Calu3 (cell line): ENCODE measurements at places on chromosomes 11 and 22. TPM values are rescaled to one million over a fixed set of nuclear protein-coding genes. Genes with fewer than 3 reads are reported as not detected.

DNA sequence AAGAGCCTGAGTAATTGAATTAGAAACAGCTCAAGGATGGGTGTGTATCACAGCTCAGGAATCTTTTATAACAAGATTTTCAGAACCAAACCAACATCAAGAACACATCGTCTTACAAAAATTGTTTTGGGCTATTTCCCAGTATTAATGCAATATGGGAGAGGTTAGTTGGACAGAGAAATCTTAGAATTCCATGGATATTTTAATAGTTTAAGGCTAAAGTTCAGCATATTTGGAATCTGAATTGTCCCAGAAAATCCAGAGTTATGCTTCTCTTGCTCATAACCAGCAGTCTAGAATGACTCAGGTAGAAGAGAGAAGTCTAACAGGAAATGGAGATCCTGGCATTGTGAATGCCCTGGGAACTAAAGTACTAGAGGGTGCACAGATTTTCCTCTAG is 74.6 kb downstream of the ADM start:
- no peak for DNase-seq
- no peaks in the 10 kb centered on the region for H3K36me3 ChIP-seq
- H3K4me3 ChIP-seq = no peak overlapping the region
- no peak overlapping the region for H3K27ac ChIP-seq
- H3K4me1 ChIP-seq = no peaks in the 10 kb centered on the region
- H3K27me3 ChIP-seq = peaks cover 34% of the 10 kb centered on the region

GRCh38 chr11:93608364-93608763 is 53.1 kb upstream of the CEP295 start:
- DNase-seq = no peak
- H3K4me3 ChIP-seq = no peak overlapping the region
- no peaks in the 10 kb centered on the region for H3K27me3 ChIP-seq
- peaks cover 9% of the 10 kb centered on the region for H3K4me1 ChIP-seq

Gene CSNK2A3
- total RNA-seq = 0.86 and 1.1 TPM in 2 replicates

Gene UCP3
- 1.9 and 3.4 TPM in 2 replicates for total RNA-seq

GRCh38 chr11:96464700-96465307 is 75.0 kb downstream of the JRKL start:
- no peak overlapping the region for H3K4me3 ChIP-seq
- no peaks in the 10 kb centered on the region for H3K4me1 ChIP-seq
- peaks cover 25% of the 10 kb centered on the region for H3K27me3 ChIP-seq
- H3K27ac ChIP-seq = no peak overlapping the region
- H3K36me3 ChIP-seq = no peaks in the 10 kb centered on the region

GRCh38 chr22:21450320-21450831 is 16.8 kb upstream of the TMEM191C start:
- H3K36me3 ChIP-seq = peaks cover 10% of the 10 kb centered on the region
- H3K4me3 ChIP-seq = no peak overlapping the region
- H3K27ac ChIP-seq = no peak overlapping the region
- H3K4me1 ChIP-seq = no peaks in the 10 kb centered on the region
- DNase-seq = no peak
- no peaks in the 10 kb centered on the region for H3K27me3 ChIP-seq

DNA sequence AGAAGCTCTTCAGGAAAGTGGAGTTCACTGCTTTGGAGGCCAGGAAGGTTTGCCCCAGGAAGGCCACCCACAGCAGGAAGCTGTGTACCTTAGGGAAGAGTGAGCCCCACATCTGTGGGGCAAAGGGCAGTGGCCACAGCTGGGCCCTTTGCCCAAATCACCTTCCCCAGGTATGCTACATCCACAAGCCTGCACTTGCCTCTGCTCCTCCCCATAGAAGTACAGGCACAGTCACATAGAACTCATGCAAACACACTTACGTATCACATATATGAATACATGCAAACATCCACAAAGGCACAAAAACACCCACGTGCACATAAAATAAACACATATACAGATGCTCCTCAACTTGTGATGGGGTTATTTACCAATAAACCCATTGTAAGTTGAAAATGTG is 2.1 kb downstream of the TRIM29 start:
- H3K27me3 ChIP-seq = peaks cover 37% of the 10 kb centered on the region
- no peak overlapping the region for H3K27ac ChIP-seq

Gene SCGB2A2
- not detected in 2 replicates for total RNA-seq

DNA sequence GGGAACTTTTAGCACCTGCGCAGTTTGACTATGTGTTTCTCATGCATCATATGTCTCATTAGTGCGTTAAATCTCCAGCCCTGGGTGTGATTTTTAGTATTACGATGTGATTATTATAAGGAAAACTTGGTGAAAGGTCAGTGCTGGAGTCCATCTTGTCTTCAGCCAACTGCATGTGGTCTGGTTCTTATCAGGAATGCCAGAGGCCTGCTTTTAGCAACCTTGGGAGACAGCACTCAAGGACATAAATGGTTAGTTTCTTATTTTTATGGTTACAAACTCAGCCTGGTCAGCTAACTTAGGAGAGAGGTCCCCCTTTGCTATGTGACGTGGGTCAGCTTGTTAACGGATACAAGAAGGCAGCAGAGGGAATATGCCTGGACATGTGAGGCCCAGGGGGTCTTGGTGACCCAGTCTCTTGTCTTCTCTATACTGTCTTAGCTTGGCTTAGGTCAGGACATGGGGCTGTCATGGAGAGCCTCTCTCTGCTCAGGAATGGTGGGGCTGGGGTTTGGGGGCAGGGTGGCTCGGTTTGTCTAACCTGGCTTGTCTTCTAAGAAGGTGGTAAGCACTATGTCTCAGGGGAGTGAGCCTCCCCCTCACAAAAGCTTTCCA is 21.5 kb downstream of the KCTD21 start:
- no peaks in the 10 kb centered on the region for H3K27me3 ChIP-seq
- H3K4me3 ChIP-seq = no peak overlapping the region
- no peak overlapping the region for H3K27ac ChIP-seq

Gene OR52A1
- total RNA-seq = not detected in 2 replicates

GRCh38 chr11:16291729-16292128 is 64.6 kb downstream of the SOX6 start:
- DNase-seq = no peak
- peaks cover 16% of the 10 kb centered on the region for H3K4me1 ChIP-seq
- H3K4me3 ChIP-seq = no peak overlapping the region
- no peaks in the 10 kb centered on the region for H3K27me3 ChIP-seq
- H3K36me3 ChIP-seq = no peaks in the 10 kb centered on the region
- H3K27ac ChIP-seq = no peak overlapping the region

Gene SLC35C1
- 18.1 and 20.5 TPM in 2 replicates for total RNA-seq

Gene NLRP14
- total RNA-seq = not detected in 2 replicates

DNA sequence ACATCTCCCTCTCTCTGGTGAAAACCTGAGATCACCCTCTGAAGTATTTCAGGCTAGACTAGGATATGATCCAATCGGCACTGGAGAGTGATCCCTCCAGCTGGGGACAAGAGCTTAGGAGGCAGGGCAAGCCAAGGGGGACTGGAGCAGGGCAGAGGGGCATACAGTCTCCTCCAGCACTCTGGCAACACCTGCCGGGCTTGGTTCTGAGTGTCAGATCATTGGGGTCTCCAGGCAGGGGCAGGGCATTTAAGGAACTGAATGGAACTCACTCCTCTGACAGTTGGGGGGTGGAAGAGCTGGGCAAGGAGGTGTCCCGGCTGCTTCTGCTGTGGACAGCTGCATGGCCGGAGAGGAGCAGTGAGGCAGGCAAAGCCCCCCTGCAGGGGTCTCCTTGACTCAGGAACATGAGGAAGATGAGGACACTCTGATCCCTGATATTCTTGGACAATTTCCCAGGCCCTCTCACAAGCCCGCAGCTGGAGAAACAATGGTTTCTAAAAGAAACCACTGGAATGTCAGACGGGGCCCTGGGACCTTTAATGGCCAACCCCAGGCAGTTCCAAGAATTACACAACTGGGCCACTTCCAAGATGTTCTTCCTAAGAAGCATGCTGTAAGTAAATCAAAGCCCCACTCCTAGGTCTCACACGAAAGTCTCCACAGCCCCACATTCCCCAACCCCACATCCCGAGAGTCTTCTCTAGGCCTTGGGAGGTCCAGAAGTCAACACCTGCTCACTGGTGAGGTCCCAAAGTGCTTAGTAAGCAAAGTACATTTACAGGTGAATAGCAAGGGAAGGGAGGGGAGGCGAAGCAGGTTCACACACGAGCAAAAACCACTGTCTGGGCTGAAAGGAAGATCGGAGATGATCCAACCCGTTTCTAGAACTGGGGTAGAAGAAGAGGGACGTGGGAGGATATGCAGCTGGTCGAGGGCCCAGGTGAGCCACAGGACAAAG is 1.2 kb upstream of the CCDC86 start:
- peaks cover 43% of the 10 kb centered on the region for H3K36me3 ChIP-seq
- peaks cover 15% of the 10 kb centered on the region for H3K27me3 ChIP-seq
- H3K27ac ChIP-seq = peak overlapping the region; percentile 58
- H3K4me1 ChIP-seq = peaks cover 39% of the 10 kb centered on the region
- no peak for DNase-seq

DNA sequence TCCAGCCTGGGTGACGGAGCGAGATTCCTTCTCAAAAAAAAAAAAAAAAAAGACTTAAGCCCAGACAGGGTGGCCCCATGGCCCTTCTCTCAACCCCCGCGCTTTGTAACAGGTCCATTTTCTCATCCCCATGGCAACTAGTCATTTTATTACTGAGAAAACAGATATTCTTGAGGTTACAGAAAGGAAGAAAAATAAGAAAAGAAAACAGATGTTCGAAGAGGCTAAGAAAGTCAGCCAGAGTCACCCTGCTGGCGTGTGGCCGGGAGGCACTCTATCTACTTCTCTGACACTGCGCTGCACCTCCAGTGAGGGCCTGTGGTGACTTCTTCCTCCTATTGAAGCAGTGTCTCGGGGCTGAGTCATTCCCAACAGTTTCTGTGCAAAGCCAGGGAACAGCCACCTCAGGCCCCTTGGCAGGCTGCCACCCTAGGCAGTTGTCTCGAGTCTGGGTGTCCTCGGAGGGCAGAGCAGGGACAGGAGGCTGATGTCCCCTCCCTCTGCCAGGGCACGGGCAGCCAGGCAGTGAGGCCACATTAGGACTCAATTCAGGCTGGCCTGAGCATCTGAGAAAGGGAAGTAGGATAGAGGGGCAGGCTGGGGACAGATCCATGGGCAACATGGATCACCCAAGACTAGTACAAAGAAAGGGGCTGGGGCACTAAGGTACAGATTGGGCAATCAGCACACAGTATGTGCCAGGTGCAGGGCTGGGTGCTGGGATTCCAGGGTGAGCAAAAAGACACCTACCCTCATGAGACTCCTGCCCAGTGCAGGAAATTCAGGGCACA is 16.4 kb upstream of the SYVN1 start:
- peaks cover 45% of the 10 kb centered on the region for H3K4me1 ChIP-seq
- peak; percentile 96 for DNase-seq
- peak overlapping the region; percentile 24 for H3K4me3 ChIP-seq
- H3K27me3 ChIP-seq = no peaks in the 10 kb centered on the region

DNA sequence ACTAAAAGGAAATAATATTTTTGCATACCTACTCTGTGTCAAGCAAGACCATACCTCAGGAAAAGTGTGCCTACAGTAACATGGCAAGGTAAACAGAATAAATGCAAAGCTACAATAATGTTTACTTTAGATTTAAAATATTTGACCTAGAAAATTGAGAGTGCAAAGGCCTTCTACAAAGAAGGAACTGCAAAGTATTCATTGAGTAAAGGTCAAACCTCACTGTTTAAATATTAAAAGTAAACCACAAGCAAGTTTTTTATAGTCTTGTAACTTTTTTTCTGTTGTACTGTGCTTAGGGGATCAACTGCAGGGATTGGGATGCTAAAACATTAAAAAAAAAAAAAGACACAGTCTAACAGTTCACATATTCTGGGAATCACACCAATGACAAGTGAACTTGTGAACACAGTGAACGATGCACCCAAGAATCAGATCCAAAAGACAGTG is 48.8 kb downstream of the CWF19L2 start:
- H3K4me1 ChIP-seq = peaks cover 8% of the 10 kb centered on the region
- H3K27me3 ChIP-seq = no peaks in the 10 kb centered on the region
- no peak overlapping the region for H3K27ac ChIP-seq
- H3K4me3 ChIP-seq = no peak overlapping the region
- DNase-seq = no peak
- no peaks in the 10 kb centered on the region for H3K36me3 ChIP-seq

GRCh38 chr11:114226356-114226755 is 69.8 kb upstream of the NNMT start:
- H3K27me3 ChIP-seq = peaks cover 75% of the 10 kb centered on the region
- no peaks in the 10 kb centered on the region for H3K4me1 ChIP-seq
- H3K36me3 ChIP-seq = no peaks in the 10 kb centered on the region
- no peak overlapping the region for H3K4me3 ChIP-seq
- no peak for DNase-seq

GRCh38 chr11:15865212-15865987 is 490.9 kb downstream of the SOX6 start:
- no peak for DNase-seq
- H3K27me3 ChIP-seq = no peaks in the 10 kb centered on the region
- no peak overlapping the region for H3K27ac ChIP-seq
- no peaks in the 10 kb centered on the region for H3K4me1 ChIP-seq
- H3K4me3 ChIP-seq = no peak overlapping the region

GRCh38 chr22:36733271-36733670 is 29.7 kb upstream of the CACNG2 start:
- H3K36me3 ChIP-seq = no peaks in the 10 kb centered on the region
- H3K27me3 ChIP-seq = peaks cover 100% of the 10 kb centered on the region
- H3K4me3 ChIP-seq = no peak overlapping the region

DNA sequence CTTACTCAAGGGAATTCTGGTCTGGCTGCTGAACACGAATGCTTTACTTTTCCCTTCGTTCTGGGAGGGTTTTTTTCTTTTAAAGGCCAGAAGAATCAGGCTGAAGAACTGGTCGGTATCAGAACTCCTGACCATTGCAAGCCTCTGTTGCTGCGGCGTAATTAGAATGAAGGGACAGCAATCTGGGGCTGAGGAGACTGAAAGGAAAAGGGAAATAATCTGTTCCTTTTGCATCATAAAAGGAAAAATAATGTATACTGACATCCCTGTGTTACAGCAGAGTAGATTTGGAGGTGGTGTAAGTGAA is 670 bp downstream of the SC5D start:
- peaks cover 28% of the 10 kb centered on the region for H3K4me1 ChIP-seq
- peaks cover 20% of the 10 kb centered on the region for H3K36me3 ChIP-seq
- no peaks in the 10 kb centered on the region for H3K27me3 ChIP-seq
- peak overlapping the region; percentile 85 for H3K27ac ChIP-seq
- no peak for DNase-seq

Gene PDE2A
- total RNA-seq = 1.1 and 4.3 TPM in 2 replicates

GRCh38 chr11:10862446-10862845 is 4.6 kb upstream of the ZBED5 start:
- H3K4me3 ChIP-seq = no peak overlapping the region
- peaks cover 27% of the 10 kb centered on the region for H3K4me1 ChIP-seq
- no peak for DNase-seq
- H3K27me3 ChIP-seq = no peaks in the 10 kb centered on the region
- no peak overlapping the region for H3K27ac ChIP-seq

DNA sequence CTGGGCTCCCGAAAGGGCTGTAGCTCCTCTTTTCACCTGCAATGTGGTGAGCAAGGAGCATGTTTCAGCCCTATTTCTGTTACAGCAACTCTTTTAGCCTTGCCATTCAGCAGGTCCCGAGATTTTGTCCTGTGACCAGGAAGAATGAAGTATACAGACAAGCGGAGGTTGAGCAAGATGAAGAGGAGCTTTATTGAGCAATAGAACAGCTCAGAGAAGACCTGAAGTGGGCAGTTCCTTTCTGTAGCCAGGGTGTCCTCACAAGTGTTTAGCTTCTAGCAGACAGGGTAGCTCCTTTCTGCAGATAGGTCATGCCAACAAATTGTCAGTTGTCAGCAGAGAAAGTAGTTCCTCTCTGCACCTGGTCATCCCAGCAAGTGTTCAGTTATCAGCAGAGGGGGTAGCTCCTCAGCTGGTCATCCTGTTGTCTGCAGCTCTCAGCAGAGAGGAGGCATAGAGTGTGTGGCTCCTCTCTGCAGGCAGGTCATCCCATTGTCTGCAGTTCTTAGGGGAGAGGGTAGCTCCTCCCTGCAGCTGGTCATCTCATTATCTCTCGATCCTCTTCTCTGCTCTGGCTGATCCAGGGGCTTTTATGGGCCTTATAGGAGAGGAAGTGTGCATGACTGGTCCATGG is 5.4 kb upstream of the OR56A4 start:
- no peak overlapping the region for H3K4me3 ChIP-seq
- no peaks in the 10 kb centered on the region for H3K36me3 ChIP-seq
- H3K4me1 ChIP-seq = no peaks in the 10 kb centered on the region
- H3K27me3 ChIP-seq = peaks cover 21% of the 10 kb centered on the region
- no peak overlapping the region for H3K27ac ChIP-seq
